Left kidney (tissue), 8 donors: ENCODE measurements at places on chromosomes 13 and 19. TPM values are rescaled to one million over a fixed set of nuclear protein-coding genes. Genes with fewer than 3 reads are reported as not detected.

DNA sequence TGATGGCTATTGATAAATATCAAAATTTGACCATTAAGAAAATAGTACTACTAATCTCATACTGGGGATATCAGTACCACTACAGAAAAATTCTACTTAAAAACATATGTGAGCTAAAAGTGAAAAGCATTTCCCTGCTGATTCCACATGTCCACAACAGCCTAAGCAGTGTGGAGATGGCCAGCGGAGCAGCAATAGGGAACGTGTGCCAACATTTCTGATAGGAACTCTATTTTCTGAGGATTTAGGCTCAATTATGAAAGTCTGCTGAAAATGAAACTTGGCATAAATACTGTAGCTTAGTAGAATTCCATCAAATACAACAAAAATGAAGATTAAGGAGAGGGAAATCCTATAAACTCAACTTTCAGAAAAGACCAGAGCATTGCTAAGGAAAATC is 311.6 kb downstream of the ENOX1 start:
- no peak for DNase-seq

GRCh38 chr13:95411428-95412040 is 110.3 kb upstream of the ABCC4 start:
- no peak for DNase-seq

The FUT1 gene
- polyA plus RNA-seq: 3.8 TPM

GRCh38 chr19:18044825-18045304 is 36.9 kb downstream of the ARRDC2 start:
- peak; percentile 64 for DNase-seq

DNA sequence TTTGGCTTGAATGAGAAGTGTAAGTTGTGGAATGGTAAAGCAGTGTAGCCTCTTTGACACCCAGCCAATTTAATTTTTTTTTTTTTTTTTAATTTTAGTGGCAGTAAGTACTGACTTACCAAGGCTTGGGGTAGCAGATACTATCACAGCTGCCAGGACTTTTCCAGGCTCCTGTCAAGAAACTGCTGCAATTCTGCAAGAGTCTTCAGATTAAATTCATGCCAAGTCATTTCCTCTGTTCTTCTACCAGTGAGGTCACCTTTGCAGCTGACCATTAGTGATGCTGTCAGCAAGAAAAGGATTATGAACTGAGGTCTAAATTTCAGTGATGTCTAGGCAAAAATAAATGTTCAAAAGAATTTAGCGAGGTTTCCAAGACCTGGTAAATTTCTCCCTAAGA is 91.2 kb downstream of the GGACT start:
- DNase-seq: no peak

The ZNF793 gene
- polyA plus RNA-seq: 38.0 TPM

The SYCN gene
- polyA plus RNA-seq: not detected

The ACP5 gene
- polyA plus RNA-seq: 10.0 TPM

The GNA15 gene
- polyA plus RNA-seq: 0.65 TPM

The POU2F2 gene
- polyA plus RNA-seq: 0.70 TPM

DNA sequence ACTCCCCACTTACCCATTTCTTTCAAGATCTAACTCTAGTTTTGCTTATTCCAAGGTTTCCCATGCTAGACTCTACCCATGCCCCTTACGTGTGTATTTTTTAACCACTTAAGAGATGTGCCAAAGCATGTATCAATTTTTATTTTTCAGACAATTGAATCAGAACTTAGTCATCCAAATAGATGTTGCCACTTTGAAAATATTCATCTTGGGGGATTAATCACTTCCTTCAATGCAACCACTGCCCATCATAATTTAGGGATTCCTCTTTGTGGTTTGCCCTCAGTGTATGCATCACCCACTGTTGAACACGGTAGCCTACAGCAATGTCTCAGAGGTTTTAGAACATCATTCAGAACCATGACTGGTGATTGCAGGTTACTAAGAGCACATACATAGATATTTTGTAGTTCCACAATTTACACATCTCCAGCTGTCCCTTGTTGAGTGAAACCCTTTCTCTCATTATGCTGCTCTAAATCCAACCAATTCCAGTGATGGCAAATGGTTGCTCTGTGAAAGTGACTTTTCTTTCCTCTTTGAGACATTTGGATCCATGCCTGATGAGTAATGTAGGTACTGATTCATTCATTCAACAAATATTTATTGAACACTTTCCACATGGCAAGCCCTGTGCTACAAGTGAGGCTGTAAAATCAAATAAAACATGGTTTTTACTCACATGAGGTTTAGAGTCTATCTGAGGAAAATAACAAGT is 60.6 kb upstream of the SERP2 start:
- no peak for DNase-seq

DNA sequence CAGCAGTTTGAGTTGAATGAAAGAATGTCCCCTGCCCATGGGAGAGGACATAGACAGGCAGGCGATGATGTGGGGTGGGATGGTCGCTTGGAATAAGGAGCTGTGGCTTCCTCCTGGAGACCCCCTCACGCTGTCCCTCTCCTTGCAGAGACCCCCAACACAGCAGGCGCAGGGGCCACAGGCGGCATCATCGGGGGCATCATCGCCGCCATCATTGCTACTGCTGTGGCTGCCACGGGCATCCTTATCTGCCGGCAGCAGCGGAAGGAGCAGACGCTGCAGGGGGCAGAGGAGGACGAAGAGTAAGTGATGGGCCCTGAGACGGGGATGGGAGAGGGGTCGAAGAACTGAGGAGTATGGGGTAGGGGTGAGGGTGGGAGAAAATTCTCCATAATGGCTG is 9.0 kb upstream of the TOMM40 start:
- DNase-seq: no peak

DNA sequence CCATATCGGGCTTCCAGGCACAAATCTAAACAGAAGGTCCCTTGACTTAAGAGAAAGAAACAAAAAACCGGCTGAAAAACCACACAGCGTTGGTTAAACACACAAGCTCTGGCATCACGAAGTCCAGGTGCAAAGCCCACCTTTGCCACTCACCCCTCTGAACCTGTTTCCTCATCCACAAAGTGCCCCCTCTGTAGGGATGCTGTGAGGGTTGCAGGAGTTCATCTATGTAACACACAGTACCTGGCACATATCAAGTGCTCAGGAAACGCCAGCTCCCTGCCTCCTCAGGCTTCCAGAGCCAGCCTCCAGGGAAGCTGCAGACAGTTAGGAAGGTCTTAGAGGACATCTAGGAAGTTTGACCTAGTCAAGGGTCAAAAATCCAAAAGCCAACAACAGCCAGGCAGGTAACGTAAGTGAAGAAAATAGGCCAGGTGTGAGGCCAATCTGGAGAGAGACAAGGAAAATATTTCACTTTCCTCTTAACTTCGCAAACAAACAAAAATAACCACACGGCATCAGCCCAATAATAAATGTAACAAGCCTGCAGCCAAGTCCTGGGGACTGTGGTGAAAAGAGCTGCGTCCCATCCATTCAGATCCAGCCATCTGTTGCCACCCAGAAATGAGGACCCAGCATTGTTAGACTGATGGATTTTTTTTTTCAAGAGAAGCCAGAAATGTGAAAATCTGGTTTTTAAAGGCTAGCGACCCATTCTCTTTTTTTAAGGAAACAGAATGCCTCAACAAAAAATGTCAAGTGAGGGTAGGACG is 10.0 kb downstream of the KDELR1 start:
- no peak for DNase-seq

The ZNF836 gene
- polyA plus RNA-seq: 19.2 TPM

GRCh38 chr13:48873587-48873986 is 102.1 kb upstream of the FNDC3A start:
- DNase-seq: no peak

The UQCR11 gene
- polyA plus RNA-seq: 82.3 TPM

DNA sequence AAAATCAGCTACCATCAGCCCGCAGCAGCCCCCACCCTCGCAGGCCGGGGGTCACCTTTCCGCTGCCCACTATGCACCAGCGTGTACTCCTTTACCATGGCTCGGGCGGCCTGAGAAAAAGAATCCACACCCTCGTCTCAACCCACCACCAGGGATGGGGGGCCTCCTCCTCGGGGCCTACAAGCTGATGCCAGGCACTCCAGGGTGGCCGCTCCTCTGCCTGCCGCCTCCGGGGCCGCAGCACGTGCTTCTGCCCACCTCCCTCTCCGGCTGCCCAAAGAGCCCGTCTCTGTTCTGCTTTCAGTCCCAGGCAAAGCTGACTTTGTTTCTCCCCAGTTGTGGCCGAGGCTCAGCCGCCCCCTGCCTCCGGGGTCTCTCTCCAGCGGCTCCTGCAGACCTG is 11.1 kb upstream of the MEX3D start:
- DNase-seq: no peak

The ARHGEF1 gene
- 45.2 TPM for polyA plus RNA-seq

The CEACAM4 gene
- not detected for polyA plus RNA-seq

- no peak for DNase-seq
Observed at GRCh38 chr19:34666958-34667265, 10.0 kb downstream of the SCGB2B2 start.

GRCh38 chr19:56350416-56351045 is 35.9 kb upstream of the ZSCAN5A start:
- DNase-seq: peak; percentile 65

GRCh38 chr13:28320884-28321574 is 173.9 kb downstream of the FLT1 start:
- DNase-seq: no peak

- DNase-seq: no peak
Observed at GRCh38 chr13:47005756-47006414, 109.0 kb upstream of the HTR2A start.

DNA sequence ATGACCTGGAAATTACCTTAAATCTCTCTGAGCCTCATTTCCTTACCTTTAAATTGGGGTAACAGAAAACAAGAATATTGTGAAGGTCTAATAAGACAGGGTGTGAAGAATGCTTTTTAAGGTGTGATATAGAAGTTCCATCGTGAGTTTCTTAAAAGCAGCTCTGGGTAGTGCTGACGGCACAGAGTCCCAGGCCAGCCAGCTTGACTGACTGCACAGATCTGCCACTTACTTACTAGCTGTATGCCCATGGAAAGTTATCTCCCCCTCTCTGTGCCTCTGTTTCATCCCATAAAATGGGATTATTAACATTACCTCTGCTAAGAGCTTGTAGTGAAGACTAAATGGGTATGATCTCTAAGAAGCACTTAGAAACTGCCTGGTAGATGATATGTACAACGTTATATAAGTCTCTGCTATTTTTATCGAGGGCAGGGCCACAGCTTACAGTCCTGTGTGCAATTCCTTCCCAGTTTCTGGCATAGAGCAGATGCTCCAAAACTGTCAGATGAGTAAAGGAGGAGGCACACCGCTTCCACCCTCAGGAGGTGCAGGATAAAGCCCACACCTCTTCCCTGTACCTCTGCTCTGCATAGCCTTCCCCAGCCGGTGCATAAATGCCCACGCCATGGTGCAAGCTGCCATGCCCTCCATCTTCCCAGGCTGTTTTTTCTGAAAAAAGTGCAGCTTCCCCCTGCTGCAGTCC is 99.6 kb downstream of the MBNL2 start:
- no peak for DNase-seq

The PLPP2 gene
- polyA plus RNA-seq: 1.2 TPM

The OSCAR gene
- 0.07 TPM for polyA plus RNA-seq

The BRME1 gene
- polyA plus RNA-seq: 6.8 TPM

DNA sequence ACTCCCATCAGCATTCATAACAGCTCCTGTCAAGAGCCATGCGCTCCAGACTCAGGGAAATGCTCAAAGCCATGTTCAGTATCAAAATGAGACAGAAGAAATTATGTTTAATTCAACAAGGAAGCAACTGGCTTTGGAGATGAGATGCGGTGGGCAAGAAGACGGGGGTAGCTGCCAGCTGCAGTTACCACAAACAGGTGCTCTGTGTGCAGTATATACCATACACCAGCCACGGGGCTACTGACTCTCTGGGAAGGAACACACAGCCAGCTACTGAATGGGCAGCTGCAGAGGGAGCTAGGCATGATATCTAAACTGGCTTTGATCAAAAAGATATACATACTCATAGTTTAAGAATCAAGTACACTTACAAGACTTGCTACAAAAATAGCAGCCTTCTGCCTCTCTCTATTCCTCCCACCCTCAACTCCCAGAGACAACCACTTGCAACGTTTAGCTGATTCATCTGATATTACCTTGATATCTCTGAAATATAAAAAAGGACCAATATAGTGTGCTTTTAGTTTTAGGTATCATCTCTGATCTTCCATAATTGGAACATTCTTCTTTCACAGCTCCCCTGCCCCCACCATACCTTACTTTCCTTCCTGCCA is 593.0 kb downstream of the UQCRFS1 start:
- no peak for DNase-seq

- DNase-seq: no peak
Observed at GRCh38 chr13:47281991-47282390, 385.1 kb upstream of the HTR2A start.

The APOC4 gene
- not detected for polyA plus RNA-seq

The LAIR2 gene
- not detected for polyA plus RNA-seq

The CYP4F22 gene
- 0.28 TPM for polyA plus RNA-seq

DNA sequence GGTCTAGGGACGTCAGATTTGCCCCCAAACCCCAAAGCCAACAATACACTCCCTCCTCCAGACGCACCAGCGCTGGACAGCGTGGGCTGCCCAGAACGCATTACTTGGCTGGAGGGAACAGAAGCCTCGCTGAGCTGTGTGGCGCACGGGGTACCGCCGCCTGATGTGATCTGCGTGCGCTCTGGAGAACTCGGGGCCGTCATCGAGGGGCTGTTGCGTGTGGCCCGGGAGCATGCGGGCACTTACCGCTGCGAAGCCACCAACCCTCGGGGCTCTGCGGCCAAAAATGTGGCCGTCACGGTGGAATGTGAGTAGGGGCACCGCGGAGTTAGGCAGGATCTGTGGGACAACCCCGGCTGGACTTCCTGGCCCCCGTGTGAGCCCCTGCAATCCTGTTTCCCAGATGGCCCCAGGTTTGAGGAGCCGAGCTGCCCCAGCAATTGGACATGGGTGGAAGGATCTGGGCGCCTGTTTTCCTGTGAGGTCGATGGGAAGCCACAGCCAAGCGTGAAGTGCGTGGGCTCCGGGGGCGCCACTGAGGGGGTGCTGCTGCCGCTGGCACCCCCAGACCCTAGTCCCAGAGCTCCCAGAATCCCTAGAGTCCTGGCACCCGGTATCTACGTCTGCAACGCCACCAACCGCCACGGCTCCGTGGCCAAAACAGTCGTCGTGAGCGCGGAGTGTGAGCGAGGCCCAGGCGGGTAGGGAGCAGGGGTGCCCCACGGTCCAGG is 4.0 kb downstream of the ICAM5 start:
- DNase-seq: no peak

- DNase-seq: no peak
Observed at GRCh38 chr13:51006067-51006845, 96.7 kb downstream of the RNASEH2B start.

DNA sequence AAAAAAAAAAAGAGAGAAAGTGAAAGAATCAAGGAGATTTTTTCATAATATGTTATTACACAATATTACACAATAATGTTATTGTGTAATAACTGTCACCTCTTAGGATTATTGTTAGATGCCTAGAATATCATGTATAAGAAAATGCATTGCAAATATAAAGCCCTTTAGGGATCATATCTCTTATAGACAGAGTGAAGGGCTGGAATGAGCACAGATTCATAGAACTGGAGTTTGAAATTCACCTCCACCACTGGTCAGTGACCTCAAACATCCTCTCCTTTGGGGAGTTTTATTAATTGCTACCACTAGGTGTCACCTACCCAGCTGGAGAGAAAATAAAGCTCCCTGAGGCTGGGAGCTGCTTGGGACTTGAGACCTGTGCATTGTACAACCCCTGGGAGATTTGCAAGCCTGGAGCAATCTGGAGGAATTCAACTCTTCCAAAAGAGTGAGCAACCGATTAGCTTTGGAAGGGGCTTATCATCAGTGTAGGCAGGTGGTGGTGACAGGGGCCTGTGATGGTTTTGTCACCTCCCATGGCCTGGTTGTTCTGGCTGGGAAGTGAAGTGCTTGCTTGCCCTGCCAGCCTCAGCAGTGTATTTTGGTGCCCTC is 30.3 kb upstream of the FRY start:
- no peak for DNase-seq
